B cell (primary cell): ENCODE measurements at places on chromosomes 7 and 10. TPM values are rescaled to one million over a fixed set of nuclear protein-coding genes. Genes with fewer than 3 reads are reported as not detected.
A peak's percentile ranks its signal among the peaks of the same experiment; 100 is the strongest.

ZNF777 gene
- total RNA-seq: 14.9 and 16.0 TPM in 2 replicates

TMEM213 gene
- total RNA-seq: not detected in 2 replicates

DNA sequence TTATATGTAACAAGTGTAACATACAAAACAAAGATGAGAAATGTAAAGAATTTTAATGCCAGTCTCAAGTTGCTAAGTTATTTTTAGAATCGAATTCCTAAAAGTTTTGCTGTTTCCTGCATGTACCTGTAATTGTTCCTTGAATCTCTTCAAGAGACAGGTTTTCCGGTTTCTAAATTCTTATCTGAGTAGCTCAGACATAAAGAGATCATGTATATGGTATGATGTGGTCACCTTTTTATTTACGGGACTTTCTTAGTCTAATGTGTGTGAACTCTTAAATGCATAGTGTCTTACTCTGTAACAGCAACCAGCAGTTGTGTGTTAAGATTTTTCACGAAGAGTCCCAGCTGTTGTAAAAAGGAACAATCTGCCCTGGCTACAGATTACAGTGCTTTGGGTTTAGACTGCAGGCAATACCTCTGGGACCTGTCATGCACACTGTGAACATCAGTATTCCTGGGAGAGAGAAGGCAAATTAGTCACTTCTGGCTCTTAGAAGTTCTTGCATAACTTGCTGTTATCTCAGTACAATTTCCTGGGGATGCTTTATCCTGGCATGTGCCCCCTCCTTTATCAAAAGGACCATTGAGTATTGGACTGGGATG, 263.4 kb downstream of the BICC1 start:
- DNase-seq: no peak

DNA sequence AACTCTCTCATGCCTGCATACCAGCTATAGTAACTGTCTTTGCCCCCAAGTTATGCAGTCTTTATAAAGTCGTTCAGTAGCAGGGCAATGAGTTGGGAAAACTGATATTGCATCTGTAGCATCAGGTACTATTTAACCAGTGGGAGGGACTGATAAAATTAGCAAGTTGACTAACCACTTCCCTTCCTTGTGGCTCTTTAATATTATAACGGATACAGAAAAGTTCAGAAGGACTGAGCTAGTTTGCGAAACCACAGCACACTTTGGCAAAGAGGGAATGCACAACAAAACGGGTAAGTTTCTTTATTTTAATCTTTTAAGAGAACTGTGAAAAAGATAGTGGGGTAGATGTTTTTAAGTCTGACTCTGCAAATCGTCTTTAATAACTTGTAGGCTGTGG, 205.3 kb upstream of the HDAC9 start:
- DNase-seq: peak; percentile 36

GRCh38 chr10:100579261-100580090, 43.7 kb downstream of the HIF1AN start:
- no peak for DNase-seq

- no peak for DNase-seq
Measured at GRCh38 chr10:78491812-78492211, 458.1 kb downstream of the RPS24 start.

GRCh38 chr10:62492012-62492869, 118.1 kb downstream of the ZNF365 start:
- peak; percentile 65 for DNase-seq
